ENCODE measurements at places on chromosomes 7 and 10.
A peak's percentile ranks its signal among the peaks of the same experiment; 100 is the strongest.

- no peak for DNase-seq
These were observed 244.9 kb upstream of the NEBL start for GRCh38 chr10:21141946-21142492.

- DNase-seq = no peak
These were observed 236.9 kb upstream of the CELF2 start for GRCh38 chr10:10780746-10781145.

- no peak for DNase-seq
These were observed 150.2 kb upstream of the LRRN3 start for GRCh38 chr7:110940756-110941155.

DNA sequence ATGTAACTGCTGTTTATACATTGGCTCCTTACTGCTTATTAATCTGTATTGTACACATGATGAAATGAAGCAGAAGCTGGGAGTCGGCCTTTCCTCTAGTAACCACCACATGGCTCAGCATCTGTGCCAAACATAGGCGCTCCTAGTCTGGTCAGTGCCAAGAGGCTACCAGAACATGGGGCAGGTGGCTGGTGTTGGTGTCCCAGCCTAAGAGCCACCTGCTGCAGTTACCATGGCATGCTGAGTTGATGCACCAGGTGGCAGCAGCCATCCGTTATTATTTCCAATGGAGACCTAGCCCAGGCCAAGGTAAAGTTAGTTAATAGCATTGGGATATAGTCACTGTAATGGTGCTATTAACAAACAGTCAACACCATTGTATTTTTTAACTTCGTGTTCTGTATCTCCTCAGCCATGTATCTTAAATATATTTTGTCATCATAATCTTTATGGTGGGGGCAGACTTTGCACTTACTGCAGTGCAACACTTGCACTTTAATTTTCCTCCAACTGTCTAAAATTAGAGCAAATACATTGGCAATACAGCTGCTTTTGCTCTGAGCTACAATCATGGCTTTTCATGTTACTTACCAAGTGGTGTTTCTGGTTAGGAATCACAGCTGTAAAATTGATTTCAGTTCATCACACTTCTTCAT is 33.1 kb downstream of the HBP1 start:
- peak; percentile 64 for DNase-seq

GRCh38 chr10:122245897-122246296 is 25.2 kb upstream of the BTBD16 start:
- no peak for DNase-seq

GRCh38 chr7:136900005-136900404 is 31.6 kb downstream of the CHRM2 start:
- DNase-seq = no peak

DNA sequence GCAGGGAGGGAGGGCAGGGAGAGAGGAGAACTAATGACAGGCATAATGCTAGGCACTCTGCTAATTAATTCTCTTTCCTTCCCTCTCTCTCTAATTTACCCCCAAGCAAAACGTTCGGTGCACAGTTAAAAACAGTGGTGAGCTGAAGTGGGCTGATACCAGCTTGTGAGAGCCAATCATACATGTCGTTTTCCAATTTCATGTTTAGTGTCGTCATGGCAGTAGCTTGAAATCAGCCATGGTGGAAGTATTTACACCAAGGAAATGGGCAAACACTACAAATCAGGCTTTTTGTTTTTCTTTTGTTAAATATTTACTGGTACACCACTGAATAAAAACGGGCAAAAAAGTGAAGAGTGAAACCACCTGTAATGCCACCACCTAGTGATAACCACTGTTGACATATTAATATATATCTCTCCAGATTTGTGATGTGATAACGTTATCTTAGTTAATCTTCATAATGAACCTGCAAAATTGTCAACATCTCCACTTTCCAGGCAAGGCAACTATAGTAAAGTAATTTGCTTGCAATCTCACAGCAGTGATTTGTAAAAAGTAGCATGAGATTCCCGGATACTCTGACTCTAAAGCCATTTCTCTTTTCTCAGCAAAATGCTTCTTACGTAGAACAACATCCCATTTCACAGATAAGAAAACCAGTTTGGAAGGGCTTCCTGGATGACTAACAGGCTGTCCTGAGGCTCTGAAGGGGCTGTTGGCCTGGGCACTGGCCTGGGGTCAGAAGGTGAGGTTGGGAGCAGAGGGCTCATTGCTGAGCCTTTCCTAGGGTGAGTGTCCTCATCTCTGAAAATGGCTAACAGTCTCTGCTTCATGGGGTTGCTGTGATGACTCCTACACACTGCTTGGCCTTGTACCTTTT is 83.7 kb downstream of the ATXN7L1 start:
- DNase-seq = no peak

DNA sequence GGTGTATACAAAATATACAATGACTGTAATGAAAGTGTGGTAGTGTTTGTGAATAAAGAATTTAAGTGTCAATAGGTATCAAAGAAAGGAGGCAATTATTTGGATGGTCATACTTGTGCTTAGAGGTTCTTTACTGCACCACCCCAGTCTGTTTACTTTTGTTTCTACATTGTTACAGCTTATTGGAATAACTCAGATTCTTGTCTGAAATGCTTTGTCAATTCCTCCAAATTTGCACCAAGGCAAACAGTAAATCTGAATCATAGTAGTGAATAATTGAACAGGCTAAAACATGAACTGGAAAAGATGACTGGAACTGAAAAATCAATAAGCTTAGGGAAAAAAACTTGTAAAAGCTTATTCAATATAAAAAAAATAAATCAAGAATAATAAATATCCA is 319.2 kb downstream of the EXOC4 start:
- no peak for DNase-seq

- no peak for DNase-seq
These were observed 99.4 kb downstream of the BTRC start for GRCh38 chr10:101453318-101453717.

DNA sequence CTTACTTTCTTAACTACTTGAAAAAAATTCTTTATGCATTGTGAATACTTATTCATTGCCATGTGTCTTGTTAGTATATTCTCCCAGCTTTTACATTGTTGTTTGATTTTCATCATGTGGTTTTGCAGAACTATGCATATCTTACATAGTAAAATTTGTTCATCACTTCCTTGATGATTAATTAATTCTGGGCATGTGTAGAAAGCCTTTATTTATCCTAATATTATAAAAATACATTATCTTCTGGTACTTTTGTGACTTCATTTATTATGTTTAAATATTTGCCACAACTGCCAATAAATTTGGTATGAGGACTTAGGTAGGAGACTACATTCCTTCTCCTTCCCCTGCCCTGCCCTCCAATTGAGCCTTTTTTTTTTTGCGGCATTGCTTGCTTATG is 166.0 kb upstream of the ZNF32 start:
- no peak for DNase-seq

GRCh38 chr10:108629834-108630233 is 1293.5 kb downstream of the XPNPEP1 start:
- DNase-seq = no peak

GRCh38 chr10:87723500-87723899 is 63.8 kb downstream of the PAPSS2 start:
- no peak for DNase-seq

DNA sequence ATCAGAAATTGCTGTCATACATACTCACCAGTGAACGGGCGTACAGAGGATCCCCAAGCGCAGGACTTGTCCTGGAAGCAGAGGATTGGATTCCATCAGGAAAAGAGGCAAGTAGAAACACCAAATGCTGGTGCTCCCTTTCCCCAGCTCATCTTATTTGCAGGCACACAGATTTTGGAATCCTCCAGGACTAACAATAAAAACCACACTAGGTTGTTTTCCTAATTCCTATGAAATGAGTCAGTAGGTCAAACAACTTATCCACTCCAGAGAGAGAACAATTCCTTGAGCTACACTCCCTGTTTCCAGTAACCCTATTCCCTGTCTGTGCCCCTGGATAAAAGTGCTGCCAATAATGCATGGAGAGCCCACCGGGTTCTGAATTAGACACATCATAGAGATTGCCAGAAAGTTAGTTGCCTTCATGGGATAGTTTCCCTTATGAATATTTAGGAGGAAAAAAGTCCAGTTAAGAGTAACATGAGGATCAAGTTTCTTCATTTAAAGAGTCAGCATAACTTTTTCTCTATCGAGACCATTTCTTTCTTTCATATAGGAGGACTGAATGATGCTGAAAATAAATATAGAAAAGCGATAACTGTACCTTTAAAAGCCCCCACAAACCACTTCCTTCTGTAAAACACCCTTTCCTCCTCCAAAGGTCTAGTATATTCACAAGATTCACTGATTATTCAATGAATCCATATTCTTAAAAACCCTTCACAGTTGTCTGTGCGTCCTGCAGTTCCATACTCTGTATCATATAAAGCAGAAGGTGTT is 178.3 kb upstream of the KLF14 start:
- DNase-seq = no peak

GRCh38 chr7:140458201-140458600 is 21.1 kb downstream of the MKRN1 start:
- DNase-seq = no peak

- no peak for DNase-seq
These were observed 89.6 kb upstream of the SMNDC1 start for GRCh38 chr10:110394296-110394695.

DNA sequence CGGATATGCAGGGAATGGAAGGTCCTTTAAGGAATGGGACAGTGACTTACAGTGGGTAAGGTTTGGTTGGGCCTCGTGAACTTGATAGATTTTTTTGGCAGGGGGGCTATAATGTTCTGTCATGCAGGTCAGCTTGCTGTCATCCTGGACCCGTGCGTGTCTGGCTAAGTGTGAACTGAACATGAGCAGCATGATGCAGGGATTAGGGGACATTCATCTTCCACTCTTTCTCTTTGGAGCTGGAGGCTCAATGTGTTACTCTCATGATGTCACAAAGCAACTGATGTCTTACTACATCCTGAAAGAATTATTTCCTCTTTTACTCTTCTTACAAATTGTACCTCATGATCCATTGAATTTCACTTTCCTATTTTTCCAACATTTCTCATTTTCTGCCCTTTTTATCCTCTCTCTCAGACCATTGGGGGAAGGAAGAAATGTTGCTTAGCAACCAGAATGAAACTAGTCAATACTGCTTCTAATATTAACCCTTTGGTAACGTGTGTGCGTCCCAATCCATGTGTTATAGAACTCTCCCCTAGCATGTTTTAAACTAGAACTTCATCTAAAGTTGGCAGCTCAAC is 549.1 kb downstream of the LRMDA start:
- DNase-seq = no peak

DNA sequence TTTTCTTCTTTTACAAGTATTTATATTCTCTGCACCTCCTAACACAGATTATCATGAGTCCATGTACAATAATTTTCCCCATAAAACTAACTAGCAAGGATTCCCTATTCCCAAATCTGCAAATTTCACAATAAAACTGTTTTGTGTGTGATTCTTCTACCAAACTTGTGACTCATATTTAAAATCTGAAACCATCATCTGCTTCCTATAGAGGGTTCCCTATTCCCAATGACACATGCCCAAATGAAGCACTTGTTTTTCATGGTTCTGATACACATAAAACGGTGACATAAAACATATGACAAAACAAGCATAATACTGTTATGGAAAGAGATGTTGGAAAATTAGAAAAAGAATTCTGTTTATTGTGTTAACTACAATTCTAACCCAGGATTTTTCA is 657.6 kb downstream of the PARD3 start:
- DNase-seq = no peak

GRCh38 chr10:27998954-27999275 is at the start of gene ODAD2:
TSS of gene ODAD2 (minus strand) at chr10:27999079. CDS start at chr10:27995142, 3,937 bp downstream.
- DNase-seq = no peak

DNA sequence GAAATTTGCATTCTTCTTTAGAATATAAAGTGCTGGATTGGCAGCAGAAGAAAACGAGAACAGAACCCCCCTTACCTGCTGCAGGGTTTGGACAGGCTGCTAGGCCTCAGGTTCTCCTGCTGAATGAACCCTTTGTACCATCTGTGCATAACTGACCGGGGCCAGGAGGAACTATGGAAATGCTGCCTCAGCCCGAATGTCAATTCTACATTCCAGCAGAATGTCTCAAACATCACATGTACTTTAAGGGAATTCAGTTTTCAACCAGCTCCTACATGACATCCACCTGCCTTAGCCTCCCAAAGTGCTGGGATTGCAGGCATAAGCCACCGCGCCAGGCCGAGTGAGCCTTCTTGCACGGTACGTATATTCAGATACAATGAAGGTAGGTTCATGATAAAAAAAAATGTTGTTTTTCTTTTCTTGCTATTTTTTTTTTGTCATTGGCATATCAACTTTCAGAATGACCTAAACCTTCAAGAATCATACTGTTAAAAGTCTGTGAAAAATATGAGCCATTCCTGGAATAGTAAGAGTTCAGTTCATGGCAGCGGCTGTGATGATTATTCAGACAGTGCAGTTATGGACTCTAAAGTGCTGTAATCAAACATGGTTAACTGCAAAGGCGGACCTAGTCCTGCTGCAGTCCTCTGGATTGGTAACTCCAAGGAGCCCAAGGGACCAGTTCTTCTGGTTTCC is 84.4 kb upstream of the TNS3 start:
- DNase-seq = no peak

GRCh38 chr7:94949532-94949931 is 42.1 kb downstream of the PPP1R9A start:
- DNase-seq = no peak

DNA sequence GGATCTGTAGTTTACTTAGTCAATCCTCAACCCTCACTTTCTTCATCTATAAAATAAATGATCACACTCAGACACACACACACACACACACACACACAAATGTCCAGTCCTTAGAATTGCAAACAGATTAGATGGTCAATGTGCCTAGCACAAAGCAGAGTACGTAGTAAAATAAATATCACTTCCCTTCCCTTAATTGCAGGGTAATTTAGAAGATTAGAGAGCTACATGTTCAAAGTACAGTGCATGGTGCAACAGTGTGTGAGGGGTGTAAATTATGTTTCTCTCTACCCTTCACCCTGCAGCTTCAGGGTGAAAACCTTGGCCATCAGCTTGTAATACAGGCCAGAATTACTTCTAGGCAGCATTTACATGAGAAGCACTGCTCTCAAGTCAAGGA is 187.0 kb upstream of the GHITM start:
- DNase-seq = no peak

GRCh38 chr10:46074196-46074946 is 28.3 kb upstream of the MSMB start:
- no peak for DNase-seq

GRCh38 chr10:12025591-12025990 is 17.0 kb downstream of the UPF2 start:
- DNase-seq = no peak

DNA sequence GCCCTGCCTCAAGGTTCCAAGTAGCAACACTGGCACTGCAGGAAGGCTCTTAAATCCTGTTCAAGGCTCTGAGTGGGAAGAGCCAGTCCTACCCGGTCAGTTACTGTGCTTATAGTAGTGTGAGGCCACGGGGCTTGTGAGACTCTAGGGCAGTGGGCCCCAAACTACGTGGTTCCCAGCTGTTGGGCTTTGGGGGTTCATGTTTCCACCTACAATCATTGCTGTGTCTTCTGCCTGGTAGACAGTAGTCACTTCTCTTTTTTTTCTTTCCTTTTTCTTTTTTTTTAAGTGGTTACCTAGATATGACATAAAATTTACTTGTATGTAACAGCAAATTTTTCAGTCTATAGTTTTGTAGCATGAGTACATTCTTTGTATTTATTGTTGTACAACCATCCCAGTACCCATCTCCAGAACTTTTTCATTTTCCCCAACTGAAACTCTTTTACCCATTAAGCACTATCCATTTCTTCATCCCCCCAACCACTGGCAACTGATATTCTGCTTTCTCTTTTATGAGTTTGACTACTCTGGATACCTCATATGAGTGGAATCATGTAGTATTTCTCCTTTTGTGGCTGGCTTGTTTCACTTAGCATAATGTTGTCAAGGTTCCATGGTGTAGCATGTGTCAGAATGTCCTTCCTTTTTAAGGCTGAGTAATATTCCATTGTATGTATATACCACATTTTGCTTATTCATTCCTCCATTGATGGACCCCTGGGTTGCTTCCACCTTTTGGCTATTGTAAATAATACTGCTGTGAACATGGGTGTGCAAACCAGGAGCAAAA is 7.7 kb downstream of the UBTD1 start:
- DNase-seq = no peak
